ENCODE measurements at places on chromosomes 5 and 9.

- no peak for DNase-seq
Measured at GRCh38 chr9:125422853-125423252, 161.2 kb downstream of the GAPVD1 start.

GRCh38 chr5:139693676-139694364 is 45.7 kb downstream of the CXXC5 start:
- no peak for DNase-seq

DNA sequence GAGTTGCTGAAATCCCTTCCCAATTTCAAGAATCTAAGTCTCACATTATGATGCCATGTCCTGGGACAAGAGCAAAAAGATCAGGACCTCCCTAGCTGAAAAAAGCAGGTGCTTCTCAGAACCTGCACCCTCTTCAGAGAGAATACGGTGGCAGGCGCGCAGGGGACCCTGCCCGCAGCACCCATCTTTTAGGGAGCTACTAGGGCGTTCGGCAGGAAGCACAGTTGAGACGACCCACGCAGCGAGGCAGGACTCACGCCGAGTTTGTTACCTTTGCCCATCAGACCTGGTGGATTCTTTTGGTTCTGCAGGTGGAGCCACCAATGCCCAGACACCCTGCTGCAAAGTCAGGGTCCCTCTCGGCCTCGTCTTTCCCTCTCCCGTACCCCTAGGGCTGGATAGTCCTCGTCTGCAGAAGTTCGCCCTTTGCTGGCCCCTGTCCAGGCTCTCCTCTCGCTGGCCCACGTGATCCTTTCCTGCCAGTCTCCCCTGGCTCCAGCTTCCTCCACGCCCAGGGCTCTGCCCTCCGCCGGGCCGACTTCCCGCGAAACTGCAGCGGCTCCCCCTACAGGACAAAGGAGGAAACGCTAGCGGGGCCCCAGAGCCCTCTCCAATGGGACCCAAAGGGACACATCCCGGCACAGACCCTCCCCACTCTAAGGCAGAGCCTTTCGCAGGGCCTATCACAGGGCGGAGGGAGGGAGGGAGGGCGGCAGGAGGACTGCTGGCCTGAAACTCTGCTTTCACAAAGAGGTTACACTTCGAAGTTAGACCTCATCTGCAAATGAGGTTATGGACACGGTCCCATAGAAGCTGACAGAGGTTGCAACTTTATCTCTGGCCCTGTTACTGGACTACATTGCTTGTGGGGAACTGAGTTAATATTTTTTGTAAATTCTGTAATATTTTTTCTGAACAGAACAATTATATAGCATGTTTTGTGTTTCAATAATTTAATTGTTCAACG is 28.8 kb downstream of the TMEM174 start:
- peak; percentile 36 for DNase-seq

DNA sequence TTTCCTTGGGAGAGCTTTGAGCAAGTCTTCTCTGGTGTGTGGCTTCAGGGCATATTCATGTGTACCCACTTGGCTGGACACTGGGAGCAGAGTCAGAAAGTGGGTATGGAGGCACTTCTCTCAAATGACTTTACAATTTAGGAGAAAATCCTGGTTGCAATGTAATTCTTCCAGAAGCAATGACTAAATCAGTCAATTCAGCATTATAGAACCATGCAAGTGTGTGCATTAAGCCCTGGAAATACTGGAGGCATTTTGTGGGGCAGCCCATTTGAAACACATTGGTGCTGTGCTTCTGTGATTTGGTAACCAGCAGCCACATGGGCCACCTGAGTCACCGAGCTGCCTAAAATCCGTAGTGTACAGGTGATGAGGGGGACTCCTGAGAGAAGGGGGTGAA is 94.6 kb upstream of the TAS2R1 start:
- DNase-seq = no peak

DNA sequence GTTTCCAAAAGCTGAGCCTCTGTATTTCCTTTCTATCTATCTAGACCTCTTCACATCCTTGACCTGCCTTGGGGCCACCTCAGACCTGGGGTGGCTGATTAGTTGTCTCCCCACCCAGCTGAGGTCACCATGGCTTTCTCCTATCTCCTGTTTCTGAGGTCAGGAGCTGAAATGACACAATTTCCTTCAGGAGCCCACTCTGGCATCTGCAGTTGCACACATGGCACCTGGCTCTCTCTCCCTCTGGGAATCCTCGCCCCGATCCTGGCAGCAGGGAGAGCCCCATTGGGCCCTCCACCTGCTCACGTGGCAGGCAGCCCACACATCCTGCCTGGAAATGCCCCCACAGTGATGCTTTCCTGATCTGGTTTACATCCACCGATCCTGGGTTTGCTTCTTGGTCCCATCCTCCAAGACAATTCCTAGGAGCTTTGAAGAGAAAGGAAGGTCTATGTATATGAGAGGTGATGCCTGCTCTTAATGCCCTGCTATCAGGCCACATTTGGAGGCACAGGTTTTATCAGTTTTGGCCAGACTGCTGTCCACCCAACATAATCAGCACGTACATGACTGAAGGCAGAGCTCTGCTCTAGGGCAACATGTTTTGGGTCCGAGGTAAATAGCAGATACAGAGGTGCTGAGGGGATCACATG is 53.7 kb downstream of the MARCHF3 start:
- DNase-seq = no peak

GRCh38 chr9:97237311-97237786 is 70.1 kb upstream of the CCDC180 start:
- no peak for DNase-seq
